NB4 (cell line): ENCODE measurements at places on chromosomes 11 and 22.

DNA sequence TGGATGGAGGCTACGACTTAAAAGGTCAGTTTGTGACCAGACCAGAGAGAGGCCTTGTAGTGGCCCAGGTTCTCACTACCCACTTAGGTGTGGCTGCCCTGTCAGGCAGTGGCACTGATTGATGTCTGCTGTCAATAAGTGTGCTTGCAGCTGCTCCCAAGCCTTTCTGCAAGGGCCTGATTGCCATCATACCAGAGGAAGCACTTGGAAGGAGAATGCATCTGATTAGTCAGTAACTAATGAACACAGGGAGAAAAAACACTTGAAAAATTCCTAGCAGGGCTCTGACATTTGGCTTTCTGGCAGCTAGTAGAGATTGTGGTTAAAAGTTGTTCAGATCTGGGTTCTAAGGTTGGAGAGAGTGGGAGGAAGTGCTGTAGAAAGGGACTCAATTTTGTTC lies 107.5 kb downstream of the NAV2 start:
- no peak for DNase-seq

- DNase-seq, result peak; percentile 74
These were observed 5.9 kb downstream of the LMNTD2 start for GRCh38 chr11:554428-555226.

DNA sequence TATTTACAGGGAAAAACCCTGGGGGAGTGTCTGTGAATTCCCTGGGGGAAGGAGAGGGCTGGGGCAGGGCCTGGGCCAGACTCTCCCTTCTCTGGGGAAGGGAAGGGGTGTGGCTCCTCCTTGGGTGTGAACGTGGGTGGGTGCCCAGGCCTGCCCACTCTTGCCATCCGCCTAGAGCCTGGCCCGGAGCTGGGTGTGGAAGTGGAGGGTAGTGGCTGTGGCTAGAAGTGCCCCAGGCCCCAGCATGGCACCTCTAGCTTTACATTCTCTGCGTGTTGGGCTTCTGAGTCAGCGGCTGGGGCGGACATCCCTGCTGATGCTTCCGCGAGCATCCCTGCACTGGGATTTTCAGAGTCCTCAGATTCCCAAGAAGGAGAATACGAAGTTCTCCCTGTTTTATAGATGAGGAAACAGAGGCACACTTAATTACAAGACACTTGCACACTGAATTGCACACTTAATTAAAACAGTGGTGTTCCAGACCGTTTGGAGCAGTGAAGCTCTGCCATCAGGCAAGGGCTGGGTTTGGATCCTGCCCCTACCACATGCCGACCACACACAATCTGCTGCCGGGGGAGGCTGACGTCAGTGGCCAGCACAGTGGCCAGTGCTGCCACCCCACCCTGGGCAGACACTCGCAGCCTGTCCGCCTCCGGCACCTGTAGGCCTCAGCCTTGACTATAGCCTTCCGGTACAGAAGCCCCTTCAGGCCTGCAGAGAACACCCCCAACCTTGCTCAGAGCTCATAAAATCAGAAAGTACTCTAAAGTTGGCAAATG lies 7.6 kb downstream of the BAD start:
- no peak for DNase-seq

GRCh38 chr11:68855205-68855981 lies 13.7 kb upstream of the CPT1A start:
- peak; percentile 83 for DNase-seq

GRCh38 chr11:133917921-133918607 lies 38.7 kb downstream of the IGSF9B start:
- DNase-seq, result no peak

DNA sequence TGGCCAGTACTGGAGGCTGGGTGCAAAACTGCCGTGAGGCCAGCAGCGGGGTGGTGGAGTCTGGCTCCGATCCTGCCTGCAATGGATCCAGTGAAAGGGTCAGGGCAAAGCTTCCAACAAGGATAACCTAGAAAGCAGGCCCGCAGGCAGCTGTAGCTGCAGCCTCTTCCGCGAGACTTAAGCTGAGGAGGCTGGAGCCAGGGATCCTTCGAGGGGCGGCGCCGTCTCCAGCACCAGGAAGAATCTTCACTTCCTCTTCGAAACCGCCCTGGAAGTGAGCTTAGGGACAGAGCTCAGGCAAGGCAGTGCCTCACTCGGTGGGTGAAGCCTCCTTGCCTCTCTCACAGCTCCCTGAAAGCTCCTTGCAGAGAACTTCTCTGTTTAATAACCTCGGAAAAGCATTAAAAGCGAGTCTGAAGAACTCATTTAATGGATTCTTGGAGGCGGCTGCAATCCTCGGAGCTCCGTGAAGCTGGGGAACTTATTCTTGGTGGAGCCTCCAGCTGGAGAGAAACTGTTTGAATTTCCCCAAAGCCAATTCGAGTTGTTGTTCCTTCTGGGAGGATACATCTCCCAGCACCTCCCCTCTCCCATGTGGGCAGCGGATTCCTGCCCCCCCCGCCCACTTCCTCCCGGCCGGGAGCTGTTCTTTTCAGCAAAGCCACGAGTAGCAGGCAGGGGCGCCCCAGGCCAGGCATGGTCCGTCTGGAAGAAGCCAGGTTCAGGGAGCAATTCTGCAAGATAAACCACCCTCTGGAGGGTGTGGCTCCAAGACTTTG lies 169.9 kb downstream of the CTTN start:
- peak; percentile 37 for DNase-seq

GRCh38 chr22:44063462-44064371 lies 39.6 kb downstream of the PARVB start:
- peak; percentile 37 for DNase-seq

DNA sequence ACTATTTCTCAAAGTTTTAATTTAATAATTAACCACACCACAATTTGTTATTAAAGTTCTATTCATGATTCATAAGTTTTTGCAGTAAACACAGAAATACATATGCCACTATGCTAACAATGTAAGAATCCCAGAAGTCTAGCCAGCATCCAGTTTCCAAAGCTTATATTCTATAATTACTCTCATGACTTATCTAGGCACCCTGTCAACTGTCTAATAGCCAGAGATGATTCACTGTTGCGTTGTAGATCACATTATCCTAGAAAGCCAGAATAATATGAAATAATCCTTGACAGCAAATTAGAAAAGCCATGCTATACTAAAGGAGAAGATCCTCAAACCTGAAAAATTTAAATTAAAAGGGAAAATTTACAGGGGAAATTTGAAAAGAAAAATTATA lies 141.0 kb downstream of the SOX6 start:
- no peak for DNase-seq

GRCh38 chr11:126282361-126282735 lies 545 bp upstream of the TIRAP start:
- no peak for DNase-seq

DNA sequence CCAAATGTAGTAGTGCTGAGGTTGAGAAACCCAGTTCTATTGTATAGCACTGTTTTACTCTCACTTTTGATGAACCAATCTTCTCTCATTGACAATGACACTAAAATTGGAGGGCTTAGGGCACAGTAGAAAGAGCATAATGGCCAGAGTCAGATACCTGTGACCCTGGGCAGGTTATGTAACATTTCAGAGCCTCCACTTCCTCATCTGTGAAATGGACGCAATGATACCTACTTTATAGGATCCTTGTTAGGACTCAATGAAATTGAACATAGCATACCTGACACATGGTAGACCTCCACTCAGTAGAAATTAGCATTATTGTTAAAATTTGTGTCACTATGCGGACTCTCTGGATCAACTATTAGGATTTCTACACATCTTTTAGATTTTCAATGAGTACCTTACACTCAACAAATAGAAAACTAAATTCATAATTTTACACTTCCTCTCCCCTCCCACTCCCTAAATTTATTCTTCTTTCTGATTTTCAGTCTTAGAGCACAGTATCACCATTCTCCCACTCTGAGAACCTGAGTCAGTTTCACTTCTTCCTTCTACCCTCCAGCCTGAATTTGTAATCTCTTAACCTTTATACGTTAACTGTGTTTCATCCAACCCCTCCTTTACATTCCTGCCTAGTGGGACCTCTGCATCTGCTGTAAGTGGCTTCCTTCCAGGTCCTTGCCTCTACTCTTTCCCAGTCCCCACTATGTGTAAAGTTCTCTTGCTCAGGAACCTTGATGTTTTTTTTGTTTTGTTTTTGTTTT lies 78.3 kb downstream of the MICAL2 start:
- no peak for DNase-seq

- no peak for DNase-seq
These were observed 71.0 kb downstream of the CSTPP1 start for GRCh38 chr11:47007579-47007978.

GRCh38 chr11:118841469-118842242 lies 42.0 kb upstream of the CXCR5 start:
- DNase-seq, result no peak

DNA sequence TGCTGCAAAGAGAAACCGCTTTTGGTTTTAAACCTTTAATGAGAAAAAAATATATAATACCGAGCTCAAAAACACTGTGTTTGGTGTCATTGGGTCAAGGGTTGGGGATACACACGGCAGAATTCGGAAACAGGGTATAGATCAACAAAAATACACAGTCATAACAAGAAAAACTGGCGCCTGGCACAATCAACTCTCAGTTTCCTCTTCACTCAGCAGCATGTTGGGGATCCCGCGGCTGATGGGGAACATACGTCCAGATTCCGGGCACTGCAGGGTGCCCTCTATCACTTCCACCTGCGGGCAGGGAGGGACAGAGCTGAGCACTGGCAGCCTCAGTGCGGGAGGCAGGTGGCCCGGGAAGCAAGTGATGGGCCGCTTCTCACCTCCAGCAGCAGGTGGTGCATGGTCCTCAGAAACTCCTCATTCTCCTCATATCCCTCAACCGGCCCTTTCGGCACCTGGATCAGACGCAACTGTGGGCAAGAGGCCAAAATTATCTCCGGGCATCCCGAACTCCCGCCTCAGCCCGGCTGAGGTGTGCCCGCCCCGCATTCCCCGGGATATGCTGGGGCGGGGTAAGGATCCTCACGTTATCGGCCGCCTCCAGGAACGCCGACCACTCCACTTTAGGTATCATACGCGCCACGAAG lies 561 bp downstream of the TRMT112 start:
- peak; percentile 64 for DNase-seq

GRCh38 chr22:40215266-40215665 lies 37.5 kb downstream of the TNRC6B start:
- DNase-seq, result peak; percentile 64

DNA sequence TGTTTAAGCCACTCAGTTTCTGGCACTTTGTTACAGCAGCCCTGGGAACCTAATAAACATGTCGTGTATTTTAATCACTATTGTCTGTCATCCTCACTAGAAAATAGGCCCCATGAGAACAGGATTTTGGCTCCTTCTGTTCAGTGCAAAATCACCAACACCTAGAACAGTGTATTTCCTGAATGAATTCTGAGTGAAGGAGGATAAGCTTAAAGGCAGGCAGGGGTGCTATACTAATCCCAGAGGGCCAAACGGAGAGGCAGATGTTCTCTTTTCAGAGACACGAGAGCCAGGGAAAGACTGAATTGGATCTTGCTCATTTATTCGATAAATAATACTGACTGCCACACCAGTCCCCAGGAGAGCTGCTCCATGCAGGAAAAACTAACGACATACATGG lies 10.4 kb downstream of the SMCO4 start:
- DNase-seq, result no peak

DNA sequence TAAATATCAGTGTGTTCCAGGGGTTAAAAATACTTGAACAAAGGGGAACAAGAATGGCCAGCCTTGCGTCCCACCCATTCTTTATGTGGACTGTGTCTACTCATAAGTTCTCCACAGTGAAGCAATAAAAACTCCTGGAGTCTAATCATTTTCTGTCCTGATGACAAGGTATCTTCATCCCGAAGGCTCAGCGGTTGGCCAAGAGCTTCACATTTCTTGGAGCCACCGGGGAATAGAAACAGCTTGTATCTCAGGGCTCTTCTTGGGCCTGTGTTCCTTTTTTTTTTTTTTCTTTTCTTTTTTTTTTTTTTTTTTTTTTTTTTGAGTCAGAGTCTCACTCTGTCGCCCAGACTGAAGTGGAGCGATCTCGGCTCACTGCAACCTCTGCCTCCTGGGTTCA lies 36.8 kb upstream of the ADORA2A start:
- DNase-seq, result no peak

GRCh38 chr22:49958931-49959781 lies 1.4 kb upstream of the PIM3 start:
- no peak for DNase-seq

- no peak for DNase-seq
These were observed 57.5 kb downstream of the SEZ6L start for GRCh38 chr22:26226538-26227297.

GRCh38 chr22:41177622-41178424 lies 27.3 kb upstream of the L3MBTL2 start:
- no peak for DNase-seq

- no peak for DNase-seq
These were observed 71.5 kb downstream of the LINC01488 start for GRCh38 chr11:69552951-69553350.

- no peak for DNase-seq
These were observed 664.2 kb upstream of the FAT3 start for GRCh38 chr11:91560434-91560833.

- peak; percentile 80 for DNase-seq
These were observed 48.5 kb upstream of the PRDM11 start for GRCh38 chr11:45097721-45098493.

- no peak for DNase-seq
These were observed 42.1 kb downstream of the TRIM66 start for GRCh38 chr11:8640267-8640906.

- no peak for DNase-seq
These were observed 219.2 kb downstream of the NAV2 start for GRCh38 chr11:19931771-19932369.

GRCh38 chr11:76752321-76753143 lies 30.6 kb upstream of the TSKU start:
- no peak for DNase-seq

DNA sequence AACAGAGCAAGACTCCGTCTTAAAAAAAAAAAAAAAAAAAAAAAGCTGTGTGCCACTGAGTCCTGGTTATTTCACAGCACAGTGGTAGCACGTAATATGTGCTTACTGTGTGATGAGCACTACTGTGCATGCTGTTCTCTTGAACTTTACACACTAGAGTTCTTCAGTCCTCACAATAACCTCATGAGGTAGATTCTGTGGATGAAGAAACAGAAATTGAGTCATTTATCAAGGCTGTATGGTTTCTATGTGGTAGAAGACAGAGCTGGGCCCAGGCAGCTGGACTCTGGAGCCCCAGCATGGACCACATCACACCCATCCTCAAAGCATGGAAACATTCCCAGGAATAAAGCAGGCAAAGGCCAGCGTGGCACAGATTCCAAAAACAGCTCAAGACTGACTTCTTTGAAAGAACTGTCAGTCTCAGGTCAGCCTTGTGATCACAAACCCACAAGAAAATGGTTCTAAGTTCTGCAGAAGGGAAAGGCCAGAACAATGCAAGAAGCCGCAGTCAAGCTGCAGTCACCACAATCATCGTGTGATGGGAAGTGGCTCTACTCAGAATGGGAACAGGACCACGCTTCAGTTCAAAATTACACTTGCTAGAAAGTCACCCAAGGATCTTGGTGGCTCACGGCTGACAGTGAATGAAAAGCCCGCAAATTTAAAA lies 49.5 kb downstream of the MICAL3 start:
- no peak for DNase-seq

DNA sequence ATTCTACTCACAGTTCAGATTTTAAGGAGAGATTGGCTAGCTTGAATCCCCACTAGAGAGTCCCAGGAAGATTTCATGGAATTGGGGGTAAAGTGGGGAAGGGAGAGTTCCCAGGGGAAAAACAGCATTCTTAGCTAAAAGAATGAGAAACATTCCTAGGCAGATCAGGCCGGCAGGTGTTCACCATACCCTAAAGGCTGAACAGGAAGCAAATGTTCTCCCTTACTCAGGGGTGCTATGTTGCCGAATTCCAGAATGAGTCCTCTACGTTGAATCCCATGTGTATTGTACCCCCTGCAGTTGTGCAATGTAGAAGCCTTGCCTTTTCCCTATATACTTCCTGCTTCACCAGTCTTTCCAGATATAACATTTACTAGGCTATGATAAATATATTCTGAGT lies 135.2 kb upstream of the NCAM1 start:
- DNase-seq, result no peak
